ENCODE measurements at places on chromosomes 4 and X. TPM values are rescaled to one million over a fixed set of nuclear protein-coding genes. Genes with fewer than 3 reads are reported as not detected.

- DNase-seq: no peak
These were observed 632.6 kb upstream of the CT83 start for GRCh38 chrX:117095393-117095792.

DNA sequence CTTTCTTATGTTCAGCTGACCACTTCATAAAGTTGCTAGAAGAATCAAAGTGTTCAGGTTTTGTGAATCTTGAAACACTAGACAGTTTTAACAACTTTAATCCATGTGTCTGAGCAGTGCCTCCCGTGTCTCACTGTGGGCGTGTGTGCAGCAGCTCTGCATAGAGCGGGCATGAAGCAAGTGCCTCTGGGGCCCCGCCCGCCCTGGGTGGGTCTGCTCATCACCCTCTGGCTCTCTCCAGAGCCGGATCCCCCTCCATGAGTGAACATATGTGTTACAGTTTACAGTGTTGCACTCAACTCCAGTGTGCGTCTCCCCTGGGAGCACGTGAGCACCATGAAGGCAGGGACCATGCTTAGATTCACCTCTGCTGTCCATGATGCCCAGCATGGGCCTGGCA lies 37.6 kb upstream of the CRMP1 start:
- no peak for DNase-seq

GRCh38 chr4:24765376-24765988 lies 29.9 kb upstream of the SOD3 start:
- DNase-seq: no peak

GRCh38 chrX:109327251-109327650 lies 154.6 kb downstream of the GUCY2F start:
- no peak for DNase-seq

GRCh38 chr4:53016099-53016820 lies 154.1 kb downstream of the RASL11B start:
- DNase-seq: no peak

GRCh38 chr4:74095886-74096264 lies 3.1 kb downstream of the CXCL2 start:
- no peak for DNase-seq

The XAGE2 gene
- total RNA-seq: not detected

GRCh38 chrX:28321286-28321685 lies 266.0 kb upstream of the IL1RAPL1 start:
- DNase-seq: no peak

The DUX4 gene
- not detected for total RNA-seq

The TMEM271 gene
- total RNA-seq: not detected

The CLCN4 gene
- 0.04 TPM for total RNA-seq

DNA sequence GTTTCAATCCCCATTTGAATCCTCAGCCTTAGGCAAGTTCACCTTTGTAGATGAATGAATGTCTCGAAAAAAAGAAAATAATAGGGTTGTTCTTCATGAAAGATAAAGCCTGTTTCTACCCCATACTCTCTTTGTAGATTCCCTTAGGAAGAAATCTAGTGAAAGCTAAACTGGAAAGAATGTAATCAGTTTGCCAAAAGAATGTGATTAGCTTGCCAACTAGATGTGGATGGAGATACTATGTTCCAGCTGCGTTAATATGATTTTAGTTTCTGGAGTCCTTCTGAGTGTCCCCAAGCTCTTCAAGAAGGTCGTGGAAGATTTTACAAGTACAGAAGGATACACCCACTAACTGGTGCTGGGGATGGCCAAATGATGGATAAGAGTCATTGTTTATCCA lies 162.3 kb upstream of the EDNRA start:
- no peak for DNase-seq

The RTL3 gene
- total RNA-seq: not detected

- no peak for DNase-seq
These were observed 17.8 kb downstream of the AMER1 start for GRCh38 chrX:64187762-64188150.

DNA sequence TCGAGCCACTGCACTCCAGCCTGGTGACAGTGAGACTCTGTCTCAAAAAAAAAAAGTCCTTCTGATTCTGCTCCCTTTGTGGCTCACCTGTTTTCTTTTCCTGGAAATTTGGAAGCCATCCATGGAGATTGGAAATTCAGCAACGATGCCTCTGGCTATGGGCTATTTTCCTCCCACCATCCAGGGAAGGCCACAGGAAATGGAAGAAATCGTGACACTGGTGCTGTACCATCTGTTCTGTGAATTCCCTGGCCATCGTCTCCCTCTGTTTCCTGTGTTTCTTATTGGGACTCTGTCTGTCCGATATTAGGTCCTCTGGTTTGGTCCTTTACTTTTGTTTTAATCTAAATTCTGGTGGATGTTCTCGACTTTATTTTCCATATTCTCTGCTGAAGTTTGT lies 29.4 kb upstream of the ADRA2C start:
- DNase-seq: no peak

DNA sequence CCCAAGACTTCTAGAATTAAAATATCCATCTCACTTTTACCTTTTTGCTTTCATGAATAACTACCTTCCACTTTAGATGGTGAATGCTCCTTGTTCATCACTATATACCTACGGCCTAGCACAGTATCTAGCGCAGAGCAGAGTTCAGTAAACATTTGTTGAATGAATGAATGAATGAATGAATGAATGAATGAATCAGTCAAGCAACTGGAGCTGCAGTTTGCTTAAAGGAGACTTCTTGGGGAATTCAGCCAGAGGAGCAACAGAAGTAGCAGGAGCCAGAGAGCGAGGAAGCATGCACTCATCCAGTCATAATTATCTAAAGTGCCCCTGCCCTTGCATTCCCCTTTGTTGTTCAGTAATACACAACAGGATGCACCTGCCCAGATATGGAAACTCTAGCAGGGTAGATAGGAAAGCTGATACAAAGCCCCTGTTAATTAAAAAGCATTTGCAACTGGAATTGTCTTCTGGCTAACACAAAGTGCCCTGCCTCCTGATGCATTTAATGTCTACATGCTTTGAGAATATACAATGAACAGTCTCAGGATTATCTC lies 103.0 kb upstream of the MBNL3 start:
- DNase-seq: no peak

The TADA2B gene
- total RNA-seq: 15.8 TPM

DNA sequence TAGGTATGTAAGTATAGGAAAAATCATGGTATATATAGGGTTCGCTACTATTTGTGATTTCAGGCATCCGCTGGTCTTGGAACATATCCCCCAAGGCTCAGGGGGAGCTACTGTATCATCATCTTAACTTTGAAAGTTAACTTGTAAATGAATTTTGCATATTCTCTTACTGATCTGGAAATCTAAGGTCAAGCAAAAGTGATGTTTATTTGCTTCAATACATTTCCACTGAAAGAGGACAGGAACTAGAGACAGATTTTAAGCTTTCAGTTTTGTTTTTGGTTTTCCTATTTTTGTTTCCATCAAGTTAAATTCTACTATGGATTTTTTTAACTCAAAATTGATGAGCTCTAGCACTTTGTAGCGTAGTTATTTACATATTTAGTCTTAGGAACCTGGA lies 56.2 kb downstream of the NAF1 start:
- DNase-seq: no peak

DNA sequence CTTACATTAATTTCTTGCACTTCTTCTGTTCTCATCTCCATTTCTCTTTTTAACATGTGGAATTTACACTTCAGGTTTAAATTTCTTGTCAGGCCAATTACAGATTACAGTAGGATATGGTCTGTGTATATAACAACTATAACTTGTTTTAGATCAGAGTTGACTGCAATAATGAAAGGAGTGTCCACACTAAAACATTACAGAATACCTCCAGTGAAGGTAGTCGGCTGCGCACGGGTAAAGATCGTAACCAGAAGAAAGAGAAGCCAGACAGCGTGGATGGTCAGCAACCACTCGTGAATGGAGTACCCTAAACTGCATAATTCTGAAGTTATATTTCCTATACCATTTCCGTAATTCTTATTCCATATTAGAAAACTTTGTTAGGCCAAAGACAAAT lies 32.6 kb upstream of the FMR1NB start:
- DNase-seq: no peak

DNA sequence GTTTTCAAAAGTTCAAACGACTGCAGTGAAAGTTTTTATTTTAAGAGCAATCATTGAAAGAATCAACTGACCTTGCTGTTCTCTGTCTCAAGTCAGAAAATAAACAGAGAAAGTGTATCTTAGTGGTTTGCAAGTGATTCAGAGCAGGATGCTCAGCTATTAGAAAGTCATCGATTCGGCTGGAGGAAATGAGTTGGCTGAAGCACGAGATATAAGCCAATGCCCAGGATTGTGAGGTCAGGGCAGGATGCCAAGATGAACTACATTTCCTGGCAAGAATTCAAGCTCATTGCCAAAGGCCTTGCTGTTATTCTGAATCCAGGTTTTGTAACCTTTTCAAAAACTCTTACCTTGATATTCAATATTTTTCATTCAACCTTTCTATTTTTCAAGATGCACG lies 541.4 kb upstream of the BOD1L1 start:
- DNase-seq: no peak

- no peak for DNase-seq
These were observed 490.2 kb upstream of the BOD1L1 start for GRCh38 chr4:14117575-14118238.

DNA sequence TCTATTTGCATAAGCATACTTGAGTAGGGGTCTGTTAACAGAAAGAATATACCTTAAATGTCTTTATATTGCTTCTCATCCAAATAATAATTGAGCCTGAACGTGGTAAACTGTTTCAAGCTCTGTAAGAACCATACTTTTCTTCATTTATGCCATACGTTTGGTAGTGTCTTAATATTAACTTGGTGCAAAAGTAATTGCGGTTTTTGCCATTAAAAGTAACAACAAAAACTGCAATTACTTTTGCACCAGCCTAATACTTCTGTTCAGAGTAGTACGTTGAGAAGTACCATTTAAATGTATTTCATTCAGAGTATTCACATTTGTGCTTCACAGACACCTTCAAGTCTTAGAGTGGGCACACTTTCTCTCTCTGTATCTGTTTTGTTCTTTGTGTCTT lies 60.5 kb downstream of the DDIT4L start:
- no peak for DNase-seq

The AFF1 gene
- total RNA-seq: 29.7 TPM

- DNase-seq: no peak
These were observed 56.4 kb upstream of the NFKB1 start for GRCh38 chr4:102444752-102445151.

DNA sequence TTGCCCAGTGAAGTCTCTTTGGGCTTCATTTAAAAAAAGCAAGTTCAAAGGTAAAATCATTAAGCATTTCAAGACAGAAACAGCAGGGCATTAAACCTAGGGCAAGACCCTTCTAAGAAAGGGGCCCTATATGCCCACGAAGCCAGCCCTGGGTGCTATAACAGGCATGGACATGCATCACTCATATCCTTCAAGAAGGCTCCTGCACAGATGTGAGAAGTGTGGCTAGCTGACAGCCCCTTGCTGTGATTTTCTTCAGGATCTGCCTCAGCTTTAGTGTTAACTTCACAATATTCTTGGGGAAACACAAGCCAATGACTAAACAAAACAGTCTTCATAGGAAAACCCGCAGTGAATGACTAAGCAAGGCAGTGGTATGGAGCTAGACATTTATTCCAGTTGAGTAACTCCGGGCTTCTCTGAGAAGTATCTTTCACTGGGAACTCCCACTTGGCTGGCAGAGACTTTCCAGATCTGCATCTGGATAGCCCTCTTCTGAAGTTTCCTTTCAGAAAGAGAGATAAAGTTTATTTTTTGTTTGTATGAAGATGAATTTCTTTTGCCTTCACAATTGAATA lies 11.9 kb upstream of the MAOA start:
- DNase-seq: no peak

The PPP4R3C gene
- not detected for total RNA-seq

DNA sequence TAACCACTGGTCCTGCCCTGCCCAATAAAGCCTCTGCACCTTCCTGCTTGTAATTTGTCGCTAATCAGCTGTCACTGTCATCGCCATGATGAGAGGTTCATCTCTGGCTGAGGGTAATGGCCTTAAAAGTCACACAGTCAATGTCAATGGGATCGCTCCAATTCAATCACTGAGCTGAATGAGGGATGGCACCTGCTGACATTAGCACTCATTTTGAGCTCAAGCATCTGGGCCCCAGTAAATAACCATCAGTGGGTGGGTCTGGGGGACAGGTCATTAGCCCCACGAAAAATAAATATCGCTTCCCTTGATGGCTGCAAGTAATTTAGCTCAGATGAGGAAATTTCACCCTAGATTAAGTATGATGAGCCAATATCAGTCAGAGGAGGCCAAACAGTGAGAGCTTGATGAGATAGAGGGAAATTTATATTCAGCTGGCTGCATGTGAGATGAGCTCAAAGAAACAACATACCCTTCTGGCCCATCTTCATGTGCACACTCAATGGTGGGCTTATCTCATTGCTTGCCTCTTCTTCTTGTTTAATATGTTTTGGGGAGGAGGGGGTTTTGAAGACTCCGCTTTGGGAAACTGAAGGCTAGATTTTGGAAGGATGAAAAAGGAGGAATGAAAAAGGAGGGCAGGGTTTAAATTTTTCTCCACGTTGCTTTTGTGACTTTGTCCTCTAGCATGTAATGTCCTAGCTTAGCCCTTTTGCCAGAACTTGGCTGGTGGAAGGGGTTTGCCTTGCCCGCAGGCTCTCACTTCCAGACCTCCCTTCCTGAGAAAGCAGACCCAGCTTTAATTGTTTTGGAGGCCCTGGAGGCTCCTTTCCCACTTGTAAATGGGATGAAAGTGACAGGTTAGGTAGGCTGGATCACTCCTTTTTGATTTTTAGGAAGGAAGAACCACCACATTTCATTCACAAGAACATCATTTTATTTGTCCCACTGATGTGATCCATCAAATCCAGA lies 84.8 kb upstream of the PAQR3 start:
- DNase-seq: no peak

The MTMR8 gene
- 4.7 TPM for total RNA-seq

DNA sequence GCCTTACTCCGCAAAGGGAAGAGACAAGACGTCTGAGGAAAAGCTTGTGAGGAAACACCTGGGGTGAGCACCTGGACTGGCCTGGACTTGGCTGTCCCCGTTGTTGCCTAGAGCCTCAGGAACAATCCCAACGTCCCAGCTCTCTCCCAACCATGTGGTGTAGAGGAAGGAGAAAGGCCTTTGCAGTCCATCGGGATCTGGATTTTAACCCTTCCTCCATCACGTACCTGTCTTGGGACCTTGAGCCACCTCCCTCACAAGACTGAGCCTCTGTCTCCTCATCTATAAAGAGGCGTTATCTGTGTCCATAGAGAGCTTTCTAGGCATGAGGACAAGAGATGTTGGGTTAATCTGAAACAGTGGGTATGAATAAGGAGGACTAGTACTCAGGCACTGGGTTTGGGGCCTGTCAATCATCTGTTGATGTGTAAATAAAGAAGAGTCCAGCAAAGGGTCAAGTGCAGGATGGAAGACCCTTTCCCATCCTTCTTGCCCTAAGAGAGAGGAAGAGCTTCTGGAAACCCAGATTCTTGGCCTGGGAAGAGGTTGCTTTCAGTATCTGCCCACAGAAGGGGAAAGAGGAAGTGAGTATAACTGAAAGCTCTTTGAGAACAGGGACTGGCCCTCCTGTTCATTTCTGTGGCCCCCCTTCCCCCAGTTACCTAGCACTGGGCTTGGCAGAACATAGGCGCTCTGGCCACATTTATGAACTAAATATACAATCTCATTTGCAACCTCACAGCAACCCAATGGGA lies 137.1 kb downstream of the PJA1 start:
- no peak for DNase-seq

The PSAPL1 gene
- not detected for total RNA-seq
